ENCODE measurements at places on chromosomes 12 and 14. TPM values are rescaled to one million over a fixed set of nuclear protein-coding genes. Genes with fewer than 3 reads are reported as not detected.
A peak's percentile ranks its signal among the peaks of the same experiment; 100 is the strongest.

- peak; percentile 38 for DNase-seq
Measured at GRCh38 chr12:95551305-95551704, at the start of gene USP44. USP44 (minus strand) TSS chr12:95551476; CDS start chr12:95534256, 17,220 bp downstream.

The SYT10 gene
- total RNA-seq = not detected

GRCh38 chr12:106651552-106651951, 68.7 kb downstream of the RFX4 start:
- DNase-seq = no peak

The SLC5A8 gene
- not detected for total RNA-seq

DNA sequence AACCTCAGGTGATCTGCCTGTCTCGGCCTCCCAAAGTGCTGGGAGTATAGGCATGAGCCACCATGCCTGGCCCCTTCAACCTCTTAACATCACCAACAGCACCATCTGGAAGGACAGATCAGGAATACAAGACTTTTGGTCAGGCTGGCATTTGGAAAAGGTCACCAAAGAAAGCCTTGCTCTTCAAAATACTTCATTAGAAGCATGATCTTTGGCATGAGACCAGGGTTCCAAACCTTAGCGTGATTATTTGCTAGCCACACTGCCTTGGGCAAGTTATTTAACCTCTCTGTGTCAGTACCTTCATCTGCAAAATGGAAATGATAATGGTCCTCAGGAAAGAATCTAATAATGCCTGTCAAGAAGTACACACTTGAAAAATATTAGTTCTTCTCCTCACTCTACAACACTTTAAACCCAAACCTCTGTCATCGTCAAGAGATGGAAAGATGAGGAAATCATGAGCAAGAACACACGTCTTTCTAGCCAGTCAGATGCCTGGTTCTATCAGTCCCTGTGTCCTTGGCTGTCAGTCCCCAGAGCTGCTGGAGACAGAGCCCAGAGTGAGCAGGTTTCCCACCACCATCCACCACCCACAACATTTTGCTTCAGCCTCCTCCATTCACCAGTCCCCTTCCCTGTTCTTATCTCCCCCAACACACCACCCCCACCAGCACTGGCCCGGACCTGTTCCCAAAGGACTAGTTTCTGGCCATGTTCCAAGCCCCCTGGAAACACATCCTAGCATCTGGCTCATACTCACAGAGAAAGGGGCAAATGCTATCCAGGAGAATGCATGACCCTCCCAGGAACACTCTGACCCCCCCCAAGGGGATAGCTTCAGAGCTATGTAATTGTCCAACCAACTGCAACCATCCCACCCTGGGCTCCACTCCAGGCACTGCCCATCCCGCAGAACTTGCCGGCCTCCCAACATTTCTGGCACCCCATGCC, 2.0 kb downstream of the ADCY6 start:
- no peak for DNase-seq

- DNase-seq = no peak
Measured at GRCh38 chr12:115519887-115520286, 757.6 kb downstream of the MED13L start.

DNA sequence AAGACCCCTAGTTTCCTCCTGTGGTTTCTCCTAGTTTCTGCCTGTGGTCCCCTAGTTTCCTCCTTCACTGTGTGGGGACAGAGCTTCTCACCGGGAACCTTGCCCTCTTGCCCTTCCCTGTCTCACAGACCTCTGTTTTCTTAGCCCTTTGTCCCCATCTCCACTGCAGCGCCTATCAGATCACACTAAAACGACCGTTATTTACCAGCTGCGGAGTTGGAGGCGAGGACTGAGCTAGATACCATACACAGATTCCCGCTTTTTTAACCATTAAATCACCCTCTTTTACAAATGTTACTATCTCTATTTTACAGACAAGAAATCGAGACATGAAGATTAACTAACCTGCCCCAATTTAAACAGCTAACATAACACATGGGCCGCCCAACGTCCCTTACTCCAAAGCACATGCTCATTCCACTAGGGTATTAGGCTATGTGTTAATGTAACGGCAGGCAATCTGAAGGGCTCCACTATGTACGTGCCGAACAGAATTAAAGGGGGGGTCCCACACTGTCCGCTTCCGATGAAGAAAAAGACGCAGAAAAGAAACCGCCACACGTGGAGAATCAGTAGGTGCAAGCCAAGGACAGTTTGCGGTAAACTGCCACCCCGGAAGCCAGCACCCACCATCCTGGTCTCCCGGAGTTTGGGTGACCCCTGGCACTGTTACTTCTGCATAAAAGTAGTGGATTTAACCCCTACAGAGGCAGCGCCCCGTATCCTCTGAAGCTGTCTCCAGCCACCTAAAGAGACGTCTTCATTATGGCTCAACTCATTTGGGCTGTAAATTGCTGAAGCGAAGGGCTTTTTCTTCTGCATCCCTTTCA, 1.9 kb upstream of the FKBP4 start:
- no peak for DNase-seq

DNA sequence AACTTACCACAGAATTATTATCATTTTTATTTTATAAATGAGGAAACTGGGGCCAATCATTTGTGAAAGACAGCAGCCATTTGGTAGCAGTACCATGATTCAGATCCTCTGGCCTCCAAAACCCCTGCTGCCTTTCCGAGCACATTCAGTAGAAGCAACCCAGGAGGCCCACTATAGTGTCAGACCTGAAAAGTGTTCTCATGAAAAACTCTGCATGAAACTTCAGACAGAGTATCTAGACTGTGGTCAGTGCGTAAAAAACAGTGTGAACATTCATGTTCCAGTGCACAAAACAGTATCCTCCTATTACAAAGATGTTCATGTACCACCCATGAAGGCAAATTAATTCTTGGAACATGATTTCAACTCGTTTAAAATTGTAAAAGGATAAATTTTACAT, 112.0 kb downstream of the EPS8 start:
- DNase-seq = no peak

The BDKRB2 gene
- total RNA-seq = not detected

The SYCP3 gene
- total RNA-seq = 0.21 TPM

- no peak for DNase-seq
Measured at GRCh38 chr14:100442498-100443490, 119.7 kb downstream of the SLC25A47 start.

DNA sequence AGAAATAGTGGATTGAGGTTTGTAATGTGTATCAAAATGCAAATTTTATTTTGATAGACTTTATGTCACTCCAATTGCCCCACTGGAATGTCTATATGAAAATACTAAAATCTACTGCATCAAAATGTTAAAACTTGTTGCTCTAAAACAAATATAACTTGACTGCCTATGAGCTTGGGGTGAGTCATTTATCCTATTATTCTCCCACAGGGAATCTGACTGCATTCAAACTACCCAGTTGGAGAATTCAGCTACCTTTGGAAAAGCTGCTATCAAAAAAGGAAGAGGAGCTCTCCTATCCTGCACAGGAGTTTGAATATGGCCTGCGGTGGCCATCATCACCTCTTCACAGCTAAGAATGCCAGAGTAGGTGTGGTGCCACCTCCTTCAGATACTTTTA, 173.1 kb downstream of the KLHL28 start:
- no peak for DNase-seq

The ERO1A gene
- total RNA-seq = 121 TPM

DNA sequence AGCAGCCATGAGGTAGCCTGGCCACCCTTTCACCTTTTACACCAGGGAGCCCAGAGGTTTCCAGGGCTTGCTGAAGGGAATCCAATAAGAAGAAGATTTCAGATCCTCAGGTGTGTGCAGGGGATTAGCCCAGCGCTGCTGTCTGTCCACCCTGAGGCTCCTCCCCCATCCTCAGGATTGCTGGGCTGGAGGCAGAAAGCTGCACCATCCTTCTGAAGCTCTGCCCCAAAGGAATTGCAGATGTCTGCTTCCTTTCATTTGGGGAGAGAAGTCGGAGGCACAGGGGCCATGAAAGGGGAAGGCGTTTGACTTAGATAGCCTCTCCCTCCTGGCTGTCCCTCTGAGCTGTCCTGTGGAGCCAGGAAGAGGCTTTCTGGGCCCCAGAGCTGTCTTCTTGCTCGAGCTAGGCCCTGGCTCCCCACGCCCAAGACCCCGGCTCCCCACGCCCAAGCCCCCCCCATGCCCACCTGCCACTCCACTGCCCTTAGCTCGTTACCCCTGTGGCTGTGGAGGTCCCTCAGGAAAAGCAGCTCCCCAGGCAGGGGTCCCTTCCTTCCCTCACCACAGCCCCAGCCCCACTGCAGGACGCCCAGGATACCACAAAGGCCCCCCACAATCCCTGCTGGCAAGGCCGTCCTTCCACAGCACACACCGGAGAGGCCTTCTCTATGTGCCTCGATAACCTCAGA, 359.0 kb downstream of the CACNA1C start:
- no peak for DNase-seq

The DNAI7 gene
- total RNA-seq = not detected
